ENCODE measurements at places on chromosomes 13 and 19.
A peak's percentile ranks its signal among the peaks of the same experiment; 100 is the strongest.

- DNase-seq, result no peak
Observed at GRCh38 chr13:50149214-50149613, 134.0 kb downstream of the KCNRG start.

- peak; percentile 71 for DNase-seq
Observed at GRCh38 chr19:6801485-6802086, 29.1 kb downstream of the VAV1 start.

GRCh38 chr19:18856385-18857126 lies 24.8 kb downstream of the UPF1 start:
- DNase-seq, result no peak

DNA sequence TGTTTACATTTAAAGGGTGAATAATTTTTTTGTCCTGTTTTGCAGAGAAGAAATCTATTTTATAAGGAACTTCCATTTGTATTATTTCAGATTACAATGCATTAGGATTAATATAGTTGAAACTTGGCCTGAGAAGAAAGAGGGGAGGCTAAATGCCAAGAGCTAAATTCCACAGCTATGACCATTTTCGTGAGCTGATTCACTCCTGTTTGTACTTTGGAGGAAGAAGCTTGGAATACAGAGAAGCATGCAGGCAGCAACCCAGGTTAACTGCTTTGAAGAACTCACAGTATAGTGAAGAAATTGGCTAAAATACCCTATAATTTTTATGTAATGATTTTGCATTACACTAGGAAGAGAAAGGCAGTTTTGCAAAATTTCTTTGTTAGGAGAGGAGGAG lies 309.4 kb upstream of the KLF12 start:
- DNase-seq, result no peak

DNA sequence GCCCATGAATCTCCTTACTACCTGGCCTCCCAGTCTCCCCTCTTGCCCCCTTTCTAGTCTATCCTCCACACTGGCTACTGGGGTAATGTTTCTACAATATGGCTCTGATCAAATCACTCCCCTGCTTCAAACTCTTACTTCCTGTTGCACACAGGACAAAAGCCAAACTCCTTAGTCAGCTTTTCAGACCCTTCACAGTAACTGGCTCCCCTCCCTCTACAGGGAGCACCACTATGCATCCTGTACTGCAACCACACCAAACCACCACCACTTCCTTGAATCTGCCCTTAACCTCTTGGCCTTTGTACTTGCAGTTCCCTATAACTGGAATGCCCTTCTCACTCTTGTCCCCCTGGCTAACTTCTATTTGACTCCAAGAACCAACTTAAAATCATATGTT lies 32.2 kb downstream of the DEDD2 start:
- DNase-seq, result no peak

- no peak for DNase-seq
Observed at GRCh38 chr13:48234566-48235340, 1.7 kb downstream of the ITM2B start.

GRCh38 chr13:109615721-109616420 lies 170.5 kb downstream of the IRS2 start:
- DNase-seq, result no peak

GRCh38 chr13:109088624-109088917 lies 459.2 kb downstream of the MYO16 start:
- DNase-seq, result no peak

DNA sequence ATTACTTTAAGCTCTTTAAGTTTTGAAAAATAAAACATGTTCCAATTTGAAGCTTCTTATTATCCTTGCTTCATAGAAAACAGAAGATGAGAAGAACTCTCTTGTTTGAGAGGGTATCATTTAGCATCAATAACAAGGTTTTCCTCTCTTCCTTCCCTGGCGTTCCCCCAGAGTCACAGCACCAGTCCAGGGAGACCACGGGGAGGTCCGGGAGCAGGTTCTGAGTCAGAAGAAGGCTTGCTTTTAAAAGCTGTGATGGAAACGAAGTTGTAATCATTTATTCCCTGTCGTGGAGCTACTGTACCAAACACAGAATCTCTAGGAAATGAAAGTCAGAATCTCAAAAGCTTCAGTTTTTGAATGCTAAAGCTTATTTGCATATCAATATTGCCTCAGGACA lies 174.0 kb upstream of the LSM14A start:
- DNase-seq, result no peak

DNA sequence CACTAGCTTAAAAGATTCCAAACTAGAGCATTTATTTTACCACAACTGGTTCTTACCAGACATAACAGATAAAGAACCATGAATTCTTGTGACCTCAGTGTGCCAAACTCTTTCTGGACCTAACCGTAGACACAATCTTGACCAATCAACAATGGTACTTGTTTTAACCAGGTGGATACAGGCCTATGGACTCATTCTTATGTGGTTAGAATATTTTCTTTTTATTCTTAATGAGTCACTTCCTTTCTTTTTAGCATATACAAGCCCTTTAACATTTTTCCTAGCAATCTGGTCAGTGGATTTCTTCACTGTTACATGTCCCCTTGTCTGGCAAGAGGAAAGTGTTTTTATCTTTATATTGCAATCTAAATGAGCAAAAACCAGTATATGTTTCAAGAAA lies 792.1 kb upstream of the SPRY2 start:
- no peak for DNase-seq

- peak; percentile 35 for DNase-seq
Observed at GRCh38 chr13:46168341-46168740, 13.6 kb downstream of the LCP1 start.

- DNase-seq, result no peak
Observed at GRCh38 chr19:55536951-55537740, at the start of gene SBK2. Gene SBK2 (minus strand): TSS chr19:55537133. CDS start chr19:55536294, 839 bp downstream.
